ENCODE measurements at places on chromosomes 6 and 20.

- DNase-seq = no peak
Measured at GRCh38 chr6:162922563-162923166, 194.9 kb downstream of the PACRG start.

DNA sequence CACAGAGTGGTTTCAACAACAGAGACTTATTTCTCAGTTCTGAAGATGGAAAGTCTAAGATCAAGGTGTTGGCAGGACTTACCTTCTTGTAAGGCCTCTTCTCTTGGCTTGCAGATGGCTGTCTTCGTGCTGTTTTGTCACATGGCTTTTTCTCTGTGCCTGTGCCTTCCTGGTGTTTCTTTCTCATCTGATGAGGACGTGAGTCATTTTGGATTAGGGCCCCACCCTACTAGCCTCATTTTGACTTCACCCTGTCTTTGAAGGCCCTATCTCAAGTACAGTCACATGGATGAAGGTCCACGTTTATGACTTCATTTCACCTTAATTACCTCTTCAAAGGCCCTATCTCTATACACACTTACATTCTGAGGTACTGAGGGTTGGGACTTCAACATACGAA lies 41.4 kb upstream of the LAMA2 start:
- DNase-seq = no peak

GRCh38 chr6:17318435-17319165 lies 37.4 kb downstream of the RBM24 start:
- DNase-seq = no peak

DNA sequence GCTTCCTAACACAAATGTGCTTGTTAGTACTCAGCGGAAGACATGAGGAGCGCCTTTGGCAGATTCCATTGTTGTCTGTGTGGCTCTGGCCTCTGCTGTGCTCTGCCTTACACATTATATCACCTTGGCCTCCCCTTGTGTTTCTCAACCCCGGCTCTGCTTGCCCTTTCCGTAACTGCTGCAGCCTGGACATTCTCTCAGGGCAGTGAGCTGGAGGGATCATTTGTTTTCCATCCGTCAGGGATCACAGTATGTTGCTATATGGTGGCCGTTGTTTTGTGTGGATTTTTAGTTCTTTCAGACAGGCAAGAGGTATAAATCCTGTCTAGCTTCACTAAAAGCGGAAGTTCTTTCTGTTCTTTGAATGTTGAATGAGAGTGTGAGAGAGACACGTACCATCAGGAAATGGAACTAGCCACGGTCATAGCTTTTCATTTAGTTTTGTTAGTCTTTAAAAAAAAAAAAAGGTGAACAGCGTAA lies 175.1 kb downstream of the JARID2 start:
- DNase-seq = no peak

GRCh38 chr6:38187811-38188590 lies 368.5 kb downstream of the ZFAND3 start:
- DNase-seq = no peak

GRCh38 chr6:107458672-107459282 lies 587 bp downstream of the PDSS2 start:
- no peak for DNase-seq

GRCh38 chr6:7172649-7173048 lies 64.9 kb downstream of the RREB1 start:
- no peak for DNase-seq

- DNase-seq = no peak
Measured at GRCh38 chr20:63570281-63571086, 3.6 kb downstream of the HELZ2 start.

- DNase-seq = no peak
Measured at GRCh38 chr20:33188421-33188820, 20.5 kb downstream of the BPIFA2 start.

GRCh38 chr6:108501559-108501958 lies 59.2 kb upstream of the FOXO3 start:
- DNase-seq = no peak

- no peak for DNase-seq
Measured at GRCh38 chr6:12311106-12311505, 20.9 kb downstream of the EDN1 start.

DNA sequence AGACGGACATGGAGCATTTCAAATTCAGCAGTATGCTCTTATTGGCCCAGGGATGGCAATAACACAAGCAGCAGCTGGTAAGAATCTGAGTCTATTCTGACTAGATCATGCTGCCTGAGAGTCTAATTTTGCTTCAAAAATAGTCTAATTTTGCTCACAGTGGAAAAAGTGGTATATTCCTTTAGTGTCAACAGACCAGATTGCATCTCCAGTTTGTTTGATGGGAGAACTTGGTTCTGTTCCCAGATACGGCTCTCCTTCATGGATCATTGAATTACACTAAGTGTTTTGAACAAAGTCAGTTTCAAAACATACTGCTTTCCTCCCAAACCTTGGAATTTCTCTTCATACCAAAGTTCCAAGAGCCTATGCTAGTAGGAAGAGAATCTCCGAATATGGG lies 586.1 kb downstream of the RNF144B start:
- no peak for DNase-seq

DNA sequence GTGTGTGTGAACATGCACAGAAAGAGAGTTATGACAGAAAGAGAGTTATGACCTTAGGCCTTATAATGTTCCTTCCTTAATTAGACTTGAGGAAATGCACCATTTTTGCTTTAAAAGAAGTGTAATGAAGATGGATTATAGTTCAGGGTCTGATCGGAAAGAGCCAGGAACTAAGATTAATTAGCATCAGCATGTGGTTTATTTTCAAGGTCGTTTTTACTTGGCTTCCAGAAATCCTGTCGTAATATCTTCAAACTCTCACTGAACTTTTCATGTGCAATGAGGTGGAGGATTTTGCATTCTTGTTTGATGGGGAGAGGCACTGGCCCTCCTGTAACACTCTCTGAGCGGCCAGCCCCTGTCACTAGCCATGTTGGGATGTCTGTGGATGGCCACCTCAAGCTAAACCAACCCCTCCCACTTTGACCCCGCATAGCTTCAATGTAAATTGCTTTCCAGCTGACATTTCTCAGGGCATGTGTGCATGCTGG lies 116.8 kb downstream of the CDC5L start:
- DNase-seq = no peak

GRCh38 chr6:122491919-122492555 lies 20.4 kb upstream of the SERINC1 start:
- DNase-seq = peak; percentile 43

DNA sequence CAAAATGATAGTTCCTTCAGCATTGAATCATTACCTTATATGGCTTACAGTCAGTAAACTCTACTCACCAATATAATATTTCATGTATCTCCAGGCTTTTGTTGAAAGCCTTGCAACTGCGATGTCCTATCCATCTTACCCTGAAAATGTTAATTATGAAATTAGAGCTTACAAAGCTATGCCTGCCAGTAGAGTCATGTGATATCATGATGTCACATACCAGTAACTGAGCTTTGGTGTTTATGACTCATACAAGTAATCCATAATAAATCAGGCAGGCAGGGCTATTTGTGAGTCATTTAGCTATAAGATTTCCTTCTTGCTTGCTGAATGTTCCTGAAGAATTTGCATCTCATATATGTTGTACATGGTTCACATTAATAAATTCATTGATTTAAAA lies 44.9 kb upstream of the FAM83B start:
- no peak for DNase-seq

GRCh38 chr20:1296117-1296610 lies 30.1 kb downstream of the SNPH start:
- DNase-seq = no peak

DNA sequence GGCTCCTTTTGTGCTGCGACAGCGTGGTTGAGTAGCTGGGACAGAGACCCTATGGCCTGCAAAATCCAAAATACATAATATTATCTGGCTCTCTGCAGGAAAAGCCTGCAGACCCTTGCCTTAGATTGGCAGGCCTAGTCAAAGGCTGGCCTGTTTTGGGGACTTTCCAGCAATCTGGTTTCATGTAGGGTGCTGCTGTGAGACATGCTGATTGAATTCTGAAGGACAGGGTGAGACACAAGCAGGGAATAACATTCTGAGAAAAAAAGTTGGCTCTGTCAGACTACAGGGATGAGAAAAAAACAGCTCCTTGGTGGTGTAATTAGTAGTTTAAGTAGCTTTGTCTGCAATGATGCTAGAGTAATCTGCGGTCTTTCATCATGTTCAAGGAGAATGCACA lies 402.7 kb upstream of the AGPAT4 start:
- no peak for DNase-seq

DNA sequence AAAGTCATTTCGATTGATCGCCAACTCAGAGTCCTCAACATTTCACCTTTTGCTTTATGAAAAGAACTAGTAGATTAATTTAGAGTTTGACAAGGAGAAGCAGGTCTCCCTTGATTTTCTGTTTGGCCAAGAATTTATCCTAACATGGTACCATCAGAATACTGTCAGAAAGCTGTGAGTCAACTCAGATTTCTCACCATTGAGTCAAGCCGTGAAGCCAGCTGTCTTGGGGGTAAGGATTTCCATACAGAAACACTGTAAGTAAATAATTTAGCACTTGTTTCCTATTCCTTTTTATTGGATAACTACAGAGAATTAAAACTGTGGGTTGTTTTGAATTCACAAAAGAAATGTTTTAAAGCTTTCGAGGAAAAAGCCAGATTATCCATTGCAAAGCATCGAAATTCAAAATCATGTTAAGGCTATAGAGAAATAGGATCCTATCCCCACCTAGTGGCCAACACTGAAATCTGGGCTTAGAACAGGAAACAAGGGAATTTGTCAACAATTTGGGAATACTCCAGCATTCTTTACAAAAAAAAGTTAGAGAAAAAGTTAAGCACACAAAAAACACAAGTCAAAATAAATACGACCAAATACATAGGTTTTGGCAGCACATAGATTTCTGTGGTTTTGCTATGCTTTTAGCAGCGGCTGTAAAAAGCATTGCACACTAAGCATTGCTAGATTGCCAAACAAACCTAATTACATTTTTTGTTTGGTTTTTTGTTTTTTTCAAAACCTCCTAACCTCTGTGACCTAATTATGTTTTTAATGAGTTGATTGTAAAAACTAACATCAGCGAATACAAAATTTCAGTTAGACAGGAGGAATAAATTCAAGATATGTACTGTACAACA lies 44.2 kb downstream of the COL11A2 start:
- DNase-seq = peak; percentile 21

DNA sequence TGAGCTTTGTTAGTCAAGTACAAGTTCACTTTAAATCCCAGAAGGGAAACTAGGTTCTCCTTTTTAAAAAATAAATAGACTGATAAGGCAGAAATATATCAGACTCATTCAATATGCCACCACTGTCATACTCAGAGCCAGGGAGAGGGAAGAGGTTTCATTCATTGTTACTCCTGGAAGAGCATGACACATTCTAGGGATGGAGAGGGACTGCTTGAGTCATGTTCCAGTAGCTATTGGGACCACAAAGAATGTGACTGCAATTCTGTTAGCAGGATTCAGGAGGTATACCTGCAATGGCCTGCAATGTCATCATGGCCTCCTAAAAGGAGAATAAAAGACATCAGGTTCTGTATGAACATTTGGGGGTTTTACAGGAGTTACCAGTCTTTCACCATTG lies 167.6 kb downstream of the TFAP2B start:
- DNase-seq = no peak

GRCh38 chr6:87828044-87828443 lies 126.0 kb upstream of the AKIRIN2 start:
- DNase-seq = no peak

DNA sequence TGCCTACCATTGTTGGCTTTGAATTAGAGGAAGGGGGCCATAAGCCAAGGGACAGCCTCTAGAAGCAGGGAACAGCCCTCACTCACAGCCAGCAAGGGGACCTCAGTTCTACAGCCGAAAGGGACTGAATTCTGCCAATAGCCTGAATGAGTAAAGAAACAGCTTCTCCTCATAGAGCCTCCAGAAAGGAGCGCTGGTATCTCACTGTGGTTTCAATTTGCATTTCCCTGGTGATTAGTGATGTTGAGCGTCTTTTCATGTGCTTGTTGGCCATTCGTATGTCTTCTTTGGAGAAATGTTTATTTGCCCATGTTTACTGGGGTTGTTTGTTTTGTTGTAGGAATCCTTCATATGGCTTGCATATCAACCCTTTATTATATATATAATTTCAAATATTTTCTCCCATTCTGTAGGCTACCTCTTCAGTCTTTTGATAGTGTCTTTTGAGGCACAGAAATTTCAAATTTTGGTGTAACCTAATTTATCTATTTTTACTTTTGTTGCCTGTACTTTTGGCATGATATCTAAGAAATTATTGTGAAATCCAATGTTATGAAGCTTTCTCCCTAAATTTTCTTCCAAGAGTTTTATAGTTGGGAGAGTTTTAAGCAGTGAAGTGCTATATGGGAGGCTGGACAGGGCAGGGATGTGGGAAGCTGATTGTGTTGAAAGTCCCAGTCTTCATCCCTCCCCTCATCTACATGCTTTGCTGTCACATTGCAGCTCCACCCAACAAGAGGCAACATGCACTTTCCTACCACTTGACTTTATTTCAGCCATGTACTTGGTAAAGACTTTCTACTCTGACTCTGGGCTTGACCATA lies 82.3 kb upstream of the SHLD1 start:
- DNase-seq = no peak

DNA sequence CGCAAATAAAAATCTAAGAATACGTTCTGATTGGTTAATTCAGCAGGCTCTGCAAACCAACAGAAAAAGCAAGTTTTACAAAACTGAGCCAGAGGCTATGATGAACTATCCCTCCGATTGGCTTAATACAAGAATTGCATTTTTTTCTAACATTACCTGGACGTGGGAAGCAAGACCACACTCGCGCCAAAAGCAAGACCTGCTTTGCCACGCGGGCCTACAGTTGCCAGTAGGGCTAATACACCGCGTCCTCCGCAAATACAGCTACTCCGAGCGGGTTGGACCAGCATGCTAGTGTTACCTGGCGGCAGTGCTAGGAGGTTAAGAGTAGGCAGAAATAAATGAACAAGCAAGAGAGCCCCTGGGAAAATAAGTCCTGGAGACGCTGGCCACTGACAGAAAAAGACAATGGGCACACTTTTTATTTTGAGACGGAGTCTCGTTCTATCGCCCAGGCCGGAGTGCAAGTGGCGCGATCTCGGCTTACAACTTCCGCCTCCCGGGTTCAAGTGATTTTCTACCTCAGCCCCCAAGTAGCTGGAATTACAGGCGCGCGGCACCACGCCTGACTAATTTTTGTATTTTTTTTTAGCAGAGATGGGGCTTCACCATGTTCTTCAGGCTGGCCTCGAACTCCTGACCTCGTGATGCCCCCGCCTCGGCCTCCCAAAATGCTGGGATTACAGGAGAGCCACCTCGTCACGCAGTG lies 131.9 kb upstream of the BTN3A2 start:
- DNase-seq = no peak

DNA sequence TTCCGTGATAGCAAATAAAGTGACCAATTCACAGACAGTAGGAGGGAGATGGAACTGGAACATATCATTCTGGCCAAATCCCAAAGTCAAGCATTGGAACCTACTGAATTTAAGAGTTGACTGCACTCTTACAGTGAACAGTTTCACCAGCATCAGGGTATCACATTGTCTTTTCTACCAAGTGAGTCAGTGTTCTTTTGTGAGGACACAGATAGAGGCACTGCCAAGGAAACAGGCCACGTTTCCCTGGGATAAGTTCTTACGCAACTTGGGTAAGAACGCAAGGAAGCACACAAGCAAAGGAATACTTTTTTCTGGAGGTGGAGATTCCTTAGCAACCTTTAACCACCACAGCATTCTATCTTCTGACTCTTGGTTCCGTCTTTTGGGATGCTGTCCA lies 28.6 kb upstream of the ENPP5 start:
- no peak for DNase-seq

Data from T-helper 1 cell (primary cell).